Fibroblast of skin of abdomen (primary cell): ENCODE measurements at places on chromosomes 16 and 17.

DNA sequence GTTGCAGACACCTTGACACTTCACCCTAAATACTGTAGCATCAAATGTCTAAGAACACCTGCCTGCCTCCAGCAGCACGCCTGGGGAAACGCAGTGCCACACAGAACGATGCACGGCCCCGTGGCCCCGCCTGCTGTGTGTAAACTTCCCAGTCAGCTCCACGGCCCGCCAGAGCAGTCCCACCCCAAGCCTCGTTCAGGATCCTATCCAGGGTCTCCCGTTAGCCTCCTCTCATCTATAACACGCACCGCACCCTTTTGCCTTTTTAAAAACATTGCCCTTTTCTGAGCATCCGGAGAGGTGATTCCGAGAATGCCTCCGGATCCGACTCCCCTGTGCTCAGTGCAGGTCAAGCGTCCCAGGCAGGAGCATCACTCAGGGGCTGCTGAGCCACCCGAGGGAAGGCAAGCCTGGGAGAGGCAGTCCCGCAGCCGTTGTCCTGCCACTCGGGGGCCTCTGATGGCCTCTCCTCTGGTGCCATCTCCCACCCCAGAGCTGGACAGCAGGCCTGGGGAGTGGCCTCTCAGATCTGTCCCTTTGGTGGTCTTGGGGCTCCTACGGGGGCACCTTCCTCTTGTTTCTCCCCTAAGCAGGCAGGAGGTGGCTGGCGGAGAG is 37.9 kb upstream of the SLC38A10 start:
- no peak for DNase-seq

- DNase-seq, result no peak
Measured at GRCh38 chr16:84378567-84378966, 10.2 kb downstream of the ATP2C2 start.

GRCh38 chr16:14438256-14438655 is 191.8 kb downstream of the PARN start:
- DNase-seq, result no peak

- DNase-seq, result no peak
Measured at GRCh38 chr16:9176547-9177418, 85.3 kb downstream of the HAPSTR1 start.

- no peak for DNase-seq
Measured at GRCh38 chr16:24980077-24980793, 34.9 kb downstream of the ARHGAP17 start.

DNA sequence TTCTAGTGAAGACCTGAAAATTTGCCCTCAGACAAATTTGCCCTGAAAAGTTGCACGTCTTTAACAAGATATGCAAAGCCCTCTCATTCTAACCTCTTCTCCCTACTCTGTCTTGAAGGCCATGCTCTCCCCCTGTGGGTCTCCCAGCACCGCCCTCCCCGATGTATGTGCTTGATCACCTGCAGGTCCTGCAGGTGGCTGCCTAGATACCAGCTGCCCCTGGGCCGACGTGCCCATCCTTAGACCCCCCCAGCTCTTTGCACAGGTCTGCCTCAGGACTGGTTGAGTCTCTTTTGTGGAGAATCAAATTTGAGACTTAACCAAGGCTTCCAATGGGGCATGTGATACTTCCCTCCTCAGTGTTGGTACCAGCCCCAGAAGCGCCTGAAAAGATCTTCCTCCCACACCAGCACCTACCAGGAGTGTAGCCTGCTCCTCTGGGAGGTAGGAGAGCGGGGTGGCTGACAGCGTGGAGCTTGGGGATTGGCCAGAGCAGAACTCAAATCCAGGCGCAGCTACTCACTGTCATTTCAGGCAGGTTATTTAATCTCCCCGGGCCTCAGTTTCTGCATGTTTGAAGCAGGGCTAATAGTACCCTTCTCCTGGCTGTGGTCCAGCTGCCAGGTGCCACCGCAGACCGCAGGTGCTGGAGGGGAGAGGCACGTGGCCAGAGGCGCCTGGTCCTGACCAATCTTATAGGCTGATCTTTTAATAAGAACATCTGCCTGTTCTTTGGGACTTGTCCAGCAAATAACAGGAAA is 4.5 kb upstream of the MRPL38 start:
- no peak for DNase-seq

DNA sequence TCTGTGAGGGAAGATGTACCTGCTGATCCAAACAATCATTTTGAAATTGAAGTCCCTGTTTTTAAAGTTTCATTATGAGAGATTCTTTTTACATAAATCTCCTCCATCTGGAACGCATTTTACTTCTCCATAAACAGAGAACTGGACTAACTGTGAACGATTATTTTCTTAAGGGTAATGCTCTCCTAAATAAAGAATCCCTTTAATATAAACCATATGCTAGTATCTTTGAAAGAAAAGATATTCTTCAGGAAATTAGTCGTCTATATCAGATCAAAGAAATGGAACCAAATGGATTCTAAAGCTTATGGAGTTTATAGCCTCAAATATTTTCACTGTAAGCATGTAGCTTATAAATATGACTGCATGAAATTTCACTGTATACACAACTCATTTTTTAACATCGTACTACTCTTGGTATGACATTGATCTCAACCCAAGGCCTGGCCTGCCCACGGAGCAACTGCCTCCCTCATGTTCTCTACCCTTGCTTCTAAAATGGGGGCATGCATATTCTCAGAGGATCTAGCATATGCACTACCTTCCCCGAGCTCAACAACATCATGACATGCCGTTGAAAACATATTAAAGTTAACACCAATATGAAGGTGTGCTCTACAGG is 66.4 kb downstream of the MYH10 start:
- peak; percentile 68 for DNase-seq

DNA sequence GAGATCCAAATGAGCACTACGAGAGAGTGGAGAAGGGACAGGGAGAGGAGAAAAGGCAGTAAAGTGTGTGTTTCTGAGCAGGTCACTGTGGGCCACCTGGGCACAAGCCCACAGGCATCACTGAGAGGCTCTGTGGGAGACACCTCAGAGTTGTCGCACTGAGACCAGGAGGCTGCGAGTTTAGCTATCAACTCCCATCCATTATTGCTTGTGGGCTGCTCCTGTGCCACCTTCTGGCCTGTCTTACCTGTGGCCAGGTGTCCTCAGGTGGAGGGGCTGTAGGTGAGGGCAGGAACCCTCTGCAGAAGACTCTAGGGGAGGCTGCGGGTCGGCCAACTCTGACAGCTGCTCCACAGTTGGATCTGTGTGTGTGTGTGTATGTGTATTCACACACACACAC is 2.5 kb upstream of the PRR29 start:
- no peak for DNase-seq

DNA sequence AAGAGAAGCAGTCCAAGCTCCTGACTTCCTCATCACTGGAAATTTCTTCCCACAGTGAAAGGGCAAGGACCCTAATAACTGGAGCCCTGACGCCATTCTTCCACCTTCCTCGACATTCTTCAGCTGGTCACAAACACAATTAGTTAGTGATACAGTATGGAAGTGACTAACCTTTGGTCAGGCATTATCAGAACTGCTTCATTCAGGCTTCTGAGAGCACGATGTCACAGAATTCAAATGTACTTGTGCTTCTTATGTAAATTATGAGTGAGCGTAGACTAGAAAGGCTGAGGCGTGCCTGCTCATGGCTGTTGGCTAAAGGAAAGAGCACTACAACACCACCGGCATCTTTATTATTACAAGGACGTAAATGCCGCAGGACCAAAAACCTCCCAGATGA is 302.9 kb upstream of the AXIN2 start:
- DNase-seq, result no peak

- no peak for DNase-seq
Measured at GRCh38 chr17:42321555-42321954, 33.3 kb downstream of the STAT5A start.

DNA sequence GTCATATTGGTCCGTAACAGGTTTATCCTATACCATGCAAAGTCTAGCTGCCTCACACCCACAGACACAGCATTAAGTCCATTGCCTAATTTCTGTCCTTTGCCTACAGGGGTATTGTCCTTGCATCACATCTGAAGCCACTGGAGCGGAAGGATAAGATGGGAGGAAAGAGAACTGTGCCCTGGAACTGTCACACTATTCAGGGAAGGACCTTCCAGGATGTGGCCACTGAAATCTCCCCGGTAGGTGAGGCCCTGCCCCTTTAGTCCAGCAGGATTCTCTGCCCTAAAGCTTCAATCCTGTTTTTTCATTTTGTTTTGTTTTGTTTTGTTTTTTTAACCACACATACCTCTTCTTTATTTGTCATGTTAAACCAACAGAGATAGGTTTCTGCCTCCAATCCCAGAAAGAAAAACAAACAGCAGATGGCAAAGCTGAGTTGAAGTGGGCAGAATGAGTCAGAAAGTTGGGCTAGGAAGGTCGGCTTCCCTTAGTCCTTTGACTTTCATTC is 2.2 kb upstream of the EFTUD2 start:
- no peak for DNase-seq

DNA sequence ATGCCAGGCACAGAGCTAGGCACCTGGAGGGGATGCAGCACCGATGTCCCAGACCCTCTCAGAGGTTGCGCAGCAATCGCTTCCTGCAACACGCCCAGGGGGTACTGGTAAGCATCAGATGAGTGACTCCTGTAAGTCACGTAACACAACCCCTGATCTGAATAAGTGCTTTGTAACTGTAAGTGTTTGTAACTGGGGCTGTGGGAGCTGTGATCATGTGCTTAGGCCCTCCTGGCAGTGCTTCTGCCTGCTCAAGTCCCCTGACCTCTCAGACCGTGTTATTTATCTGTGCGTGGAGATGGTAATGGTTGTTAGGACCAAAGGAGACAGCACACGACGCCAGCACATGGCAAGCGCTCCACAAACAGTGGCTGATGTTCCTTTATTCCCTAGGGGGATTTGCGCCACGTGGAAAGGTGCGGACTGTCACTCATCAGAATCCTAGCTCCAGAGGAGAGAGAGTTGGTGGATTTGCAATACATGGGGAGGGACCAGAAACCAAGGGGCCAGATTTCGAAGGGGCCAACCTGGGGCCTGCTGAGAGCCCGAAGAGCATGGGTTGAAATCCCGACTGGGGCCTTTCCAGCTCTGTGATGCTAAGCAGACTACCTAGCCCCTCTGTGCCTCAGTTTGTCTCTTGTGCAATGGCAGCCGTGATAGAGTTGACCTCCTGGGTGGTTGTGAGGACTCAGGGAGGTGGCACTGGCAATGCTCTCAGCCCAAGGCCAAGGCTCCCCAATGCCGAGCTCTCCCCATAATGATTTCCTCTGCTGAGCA is 151.8 kb downstream of the IRF8 start:
- DNase-seq, result no peak

- no peak for DNase-seq
Measured at GRCh38 chr16:67202956-67203493, 4.1 kb downstream of the ELMO3 start.

DNA sequence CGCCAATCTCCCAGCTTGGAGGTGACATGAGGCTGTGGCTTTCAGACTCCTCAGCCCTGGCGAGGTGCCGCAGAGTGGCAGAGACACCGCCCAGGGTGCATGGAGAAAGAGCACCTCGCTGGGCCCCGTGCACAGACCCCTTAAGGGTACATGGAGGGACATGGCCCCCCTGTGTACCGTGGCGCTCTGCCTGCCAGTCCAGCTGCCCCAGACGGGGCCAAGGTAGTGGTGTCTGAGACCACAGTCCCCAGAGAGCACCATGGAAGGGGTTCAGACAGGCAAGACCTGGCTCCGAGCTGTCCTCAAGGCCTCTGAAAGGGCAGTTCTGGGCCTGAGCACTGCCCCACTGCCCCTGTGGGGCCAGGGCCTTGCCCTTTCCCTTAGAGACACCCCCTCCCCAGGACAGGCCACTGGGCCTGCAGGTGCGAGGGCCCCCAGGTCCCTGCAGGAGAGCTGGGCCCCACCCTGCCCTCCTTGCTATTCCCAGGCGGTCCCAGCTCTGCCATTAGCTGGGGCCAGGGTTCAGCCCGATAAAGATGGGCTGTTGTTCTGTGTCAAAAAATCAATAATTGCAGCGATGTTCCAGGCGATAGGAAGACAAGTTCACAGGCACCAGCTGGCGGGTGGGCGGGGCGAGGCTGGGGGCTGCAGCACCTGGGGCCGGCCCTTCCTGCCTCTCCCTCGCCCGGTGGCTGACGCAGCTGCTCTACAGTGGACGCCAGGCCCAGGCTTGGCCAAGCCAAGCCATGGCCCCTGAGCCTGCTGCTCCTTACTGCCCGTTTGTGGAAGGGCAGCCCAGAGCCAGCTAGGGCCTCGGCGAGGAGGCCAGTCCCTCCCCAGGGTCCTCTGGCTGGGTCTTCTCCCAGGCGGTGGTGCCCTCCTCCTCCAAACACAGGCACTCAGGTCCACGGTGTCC is 51.7 kb downstream of the ZFPM1 start:
- no peak for DNase-seq

- DNase-seq, result no peak
Measured at GRCh38 chr16:87472935-87473334, 19.9 kb downstream of the ZCCHC14 start.

GRCh38 chr16:50169555-50170096 is 16.5 kb downstream of the TENT4B start:
- DNase-seq, result no peak

GRCh38 chr17:44766409-44767038 is 7.7 kb downstream of the ADAM11 start:
- no peak for DNase-seq

DNA sequence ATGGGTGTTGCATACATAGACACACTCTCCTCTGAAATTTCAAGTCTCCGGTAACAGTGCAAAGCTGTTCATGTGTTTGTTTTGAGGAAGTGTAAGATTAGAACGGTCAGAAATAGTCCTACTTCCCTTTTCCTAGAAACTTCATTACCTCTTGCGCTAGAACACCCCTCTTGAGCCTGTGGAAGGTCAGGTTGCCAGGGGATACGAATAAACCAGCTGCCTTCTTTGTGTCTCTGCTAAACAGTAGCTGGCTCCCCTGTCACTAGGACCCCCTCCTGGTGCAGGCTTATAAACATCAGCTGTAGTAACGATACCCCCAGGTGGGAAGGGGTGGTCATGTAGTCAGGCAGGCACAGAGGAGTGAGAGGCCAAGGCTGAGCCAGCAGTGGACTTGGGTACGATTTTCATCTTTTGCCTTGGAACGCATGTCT is 113.4 kb upstream of the RCVRN start:
- DNase-seq, result no peak

GRCh38 chr17:58436805-58437239 is 19.5 kb upstream of the RNF43 start:
- no peak for DNase-seq

DNA sequence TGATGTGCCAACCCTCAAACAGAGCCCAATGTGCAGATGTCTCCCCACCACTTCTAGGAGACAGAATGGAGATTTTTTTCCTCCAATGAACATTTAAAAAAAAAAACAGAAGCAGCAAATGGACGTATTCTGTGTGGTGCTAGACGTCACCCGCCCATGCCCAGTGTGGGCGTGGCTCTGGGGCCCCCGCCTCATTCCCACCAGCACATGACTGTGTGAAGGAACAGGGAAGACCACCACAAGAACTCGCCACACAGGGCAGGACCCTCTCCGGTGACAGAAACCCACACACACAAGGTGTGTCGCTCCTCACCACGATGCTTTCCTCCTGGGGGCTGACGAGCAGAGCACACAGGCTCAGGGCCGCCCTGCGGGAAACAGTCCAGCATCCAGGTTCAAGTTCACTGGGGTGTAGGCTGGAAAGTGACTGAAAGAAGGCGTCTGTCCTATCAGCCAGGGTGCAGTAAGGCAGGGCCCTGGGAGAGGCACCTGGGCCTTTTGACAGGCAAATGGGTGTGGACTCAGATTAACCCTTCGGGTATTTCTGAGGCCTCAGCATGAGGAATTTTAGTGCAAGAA is 53.5 kb downstream of the KLHDC4 start:
- DNase-seq, result no peak
